ENCODE measurements at places on chromosomes 6 and 20. TPM values are rescaled to one million over a fixed set of nuclear protein-coding genes. Genes with fewer than 3 reads are reported as not detected.
A peak's percentile ranks its signal among the peaks of the same experiment; 100 is the strongest.

DNA sequence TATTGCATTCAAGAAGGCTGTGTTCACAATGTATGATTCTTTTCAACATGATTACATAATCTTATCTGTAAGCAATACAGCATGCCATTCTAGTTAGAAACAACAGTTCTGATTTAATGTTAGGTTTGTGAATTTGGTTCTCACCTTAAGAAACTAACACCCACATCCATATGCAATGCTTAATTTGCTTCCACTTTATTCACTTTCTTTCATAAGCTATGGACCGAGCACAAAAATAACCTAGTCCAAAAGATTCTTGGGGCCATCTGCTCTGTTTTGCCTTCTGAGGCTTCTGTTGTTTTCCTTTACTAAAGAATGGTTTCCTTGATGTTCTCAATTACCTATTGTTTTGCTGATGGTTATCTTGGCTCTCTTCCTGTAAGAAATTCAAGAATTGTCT, 258.2 kb downstream of the EYS start:
- DNase-seq = no peak

- DNase-seq = no peak
These were observed 150.7 kb upstream of the PLCB4 start for GRCh38 chr20:8918145-8918544.

Gene EFCAB8
- total RNA-seq = not detected

Gene GTSF1L
- not detected for total RNA-seq

Gene ERGIC3
- 204 TPM for total RNA-seq

Gene ACTL10
- 1.1 TPM for total RNA-seq

DNA sequence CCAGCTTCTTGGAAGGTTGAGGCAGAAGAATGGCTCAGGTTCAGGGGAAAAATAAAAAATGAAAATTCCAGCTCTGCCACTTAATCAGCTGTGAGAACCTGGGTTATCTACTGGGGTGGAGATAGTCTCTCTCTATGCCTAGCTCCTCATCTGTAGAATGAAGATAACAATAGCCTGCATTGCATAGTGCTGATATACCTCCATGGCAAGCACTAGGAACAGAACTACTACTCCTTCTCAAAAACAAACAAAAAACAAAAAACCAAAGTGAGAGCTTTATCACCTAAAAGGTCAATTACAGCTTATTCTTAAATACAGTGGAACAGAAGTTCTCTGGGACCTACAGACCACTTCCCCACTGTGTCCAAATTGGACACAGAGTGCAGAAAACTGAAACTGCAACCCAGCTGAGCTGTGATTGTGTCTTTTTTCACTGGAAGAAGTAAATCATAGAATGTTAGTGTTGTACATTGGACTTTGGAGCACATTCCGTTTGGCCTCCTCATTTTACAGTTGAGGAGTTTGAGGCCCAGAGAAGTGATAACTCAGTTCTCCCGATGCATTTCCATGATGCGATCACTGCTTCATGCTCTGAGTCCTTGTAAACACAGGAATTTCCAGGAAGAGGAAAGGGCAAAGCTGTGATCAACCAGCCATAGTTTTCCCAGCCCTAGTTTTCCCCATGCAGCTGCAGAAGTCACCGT, 23.3 kb downstream of the MTFR2 start:
- DNase-seq = no peak

DNA sequence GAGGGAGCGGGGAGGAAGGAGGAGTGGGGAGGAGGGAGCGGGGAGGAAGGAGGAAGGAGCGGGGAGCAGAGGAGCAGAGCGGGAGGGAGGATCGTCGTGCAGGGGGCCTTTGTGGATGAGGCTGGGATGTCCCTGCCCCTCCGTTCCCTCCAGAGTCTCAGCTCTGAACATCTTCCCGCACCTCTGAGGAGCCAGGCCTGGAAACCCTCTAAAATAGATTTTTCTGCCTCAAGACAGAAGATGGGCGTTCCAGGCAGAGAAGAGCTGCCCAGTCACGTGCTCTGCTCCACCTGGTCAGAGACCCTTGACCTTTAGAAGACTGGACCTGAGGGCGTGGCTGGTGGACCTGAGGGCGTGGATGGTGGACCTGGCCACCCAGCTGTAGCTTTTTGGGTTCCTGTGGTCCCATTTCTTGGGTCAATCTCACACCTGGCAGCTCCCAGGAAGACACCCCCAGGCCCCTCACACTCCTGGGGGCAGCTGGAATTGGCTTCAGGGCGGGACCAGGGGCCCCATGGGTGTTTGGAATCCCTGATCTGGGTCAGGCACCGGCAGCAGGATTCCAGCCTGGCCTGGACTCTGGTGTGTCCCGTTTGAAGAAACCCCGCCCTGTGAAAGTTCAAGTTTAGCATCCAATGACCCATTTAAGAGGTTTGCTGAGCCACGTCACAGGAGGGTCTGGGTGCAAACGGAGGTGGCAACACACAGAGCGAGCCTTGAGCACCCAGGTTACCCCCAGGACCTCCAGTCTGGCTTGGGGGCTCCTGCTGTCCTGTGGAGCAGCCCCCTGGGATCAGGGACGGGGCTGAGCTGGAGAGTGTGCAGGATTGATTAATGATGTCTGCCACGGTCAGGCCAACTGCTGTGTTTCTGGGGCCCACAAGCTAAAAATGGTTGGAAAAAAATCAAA, 96.9 kb upstream of the BHLHE23 start:
- DNase-seq = no peak

Gene KIAA1586
- 116 TPM for total RNA-seq

GRCh38 chr6:143000811-143001210, 55.8 kb upstream of the HIVEP2 start:
- peak; percentile 13 for DNase-seq

DNA sequence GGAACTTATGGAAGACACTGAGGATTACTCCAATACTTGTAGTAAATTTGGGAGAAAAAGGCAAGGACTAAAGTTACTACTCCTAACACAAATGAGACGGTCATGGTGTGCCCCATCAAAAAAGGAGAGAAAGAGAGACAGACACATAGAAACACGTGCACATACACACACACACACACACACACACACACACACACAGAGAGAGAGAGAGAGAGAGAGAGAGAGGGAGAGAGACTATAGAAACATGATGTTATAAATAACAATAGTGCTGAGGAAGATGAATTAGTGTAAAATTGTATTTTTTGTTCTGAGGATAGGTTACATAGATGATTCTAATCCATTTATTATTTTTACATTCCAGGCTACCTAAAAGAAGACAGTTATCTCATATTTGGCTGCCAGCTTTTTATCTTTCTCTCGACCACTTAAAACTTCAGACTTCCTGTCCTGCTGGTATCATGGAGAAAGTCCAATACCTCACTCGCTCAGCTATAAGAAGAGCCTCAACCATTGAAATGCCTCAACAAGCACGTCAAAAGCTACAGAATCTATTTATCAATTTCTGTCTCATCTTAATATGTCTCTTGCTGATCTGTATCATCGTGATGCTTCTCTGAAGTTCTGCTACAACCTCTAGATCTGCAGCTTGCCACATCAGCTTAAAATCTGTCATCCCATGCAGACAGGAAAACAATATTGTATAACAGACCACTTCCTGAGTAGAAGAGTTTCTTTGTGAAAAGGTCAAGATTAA, 10.5 kb downstream of the PLN start:
- DNase-seq = no peak

- no peak for DNase-seq
These were observed 114.1 kb downstream of the ERMARD start for GRCh38 chr6:169865346-169866139.

Gene SLCO4A1
- total RNA-seq = 1.6 TPM

- no peak for DNase-seq
These were observed 14.5 kb downstream of the ADISSP start for GRCh38 chr20:3753098-3753497.

Gene AFDN
- total RNA-seq = 237 TPM

Gene GRIK2
- total RNA-seq = 82.7 TPM

DNA sequence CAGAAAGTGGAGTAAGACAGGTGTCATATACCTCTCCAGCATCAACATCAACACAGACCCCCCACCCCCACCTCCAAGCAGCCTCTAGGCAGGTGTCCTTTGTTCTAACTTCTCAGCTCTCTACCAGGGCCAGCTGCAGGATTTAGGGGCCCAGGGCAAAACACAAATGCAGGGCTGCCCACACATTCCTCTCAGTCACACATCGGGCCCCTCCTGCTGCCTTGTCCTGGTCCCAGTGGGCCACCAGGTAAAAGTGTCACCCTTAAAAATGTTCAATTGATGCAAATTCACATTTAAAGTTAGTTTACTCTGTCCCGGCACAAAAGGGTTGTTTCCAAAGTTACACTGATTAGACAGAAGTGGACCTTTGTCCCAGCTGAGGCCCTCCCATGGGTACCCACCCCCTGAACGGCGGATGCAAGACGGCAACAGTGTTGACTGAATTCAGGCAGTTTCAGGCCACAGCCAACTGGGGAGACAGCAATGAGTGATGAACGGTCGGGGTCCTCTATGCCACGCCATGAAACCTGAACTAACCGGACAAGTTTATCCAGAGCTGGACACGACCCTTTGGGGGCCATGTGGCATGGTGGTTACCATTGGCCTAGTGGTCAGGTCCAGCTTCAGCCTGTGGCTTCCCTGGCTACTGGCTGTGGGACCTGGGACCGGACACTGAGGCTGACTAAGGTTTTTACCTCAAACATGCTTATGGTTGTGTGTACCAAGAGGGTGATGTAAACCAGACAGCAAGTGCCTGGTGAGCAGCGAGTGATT, 52.2 kb upstream of the UNC93A start:
- DNase-seq = no peak

Gene KCNK5
- total RNA-seq = 0.16 TPM

GRCh38 chr6:163226836-163227485, 187.6 kb upstream of the QKI start:
- DNase-seq = no peak

DNA sequence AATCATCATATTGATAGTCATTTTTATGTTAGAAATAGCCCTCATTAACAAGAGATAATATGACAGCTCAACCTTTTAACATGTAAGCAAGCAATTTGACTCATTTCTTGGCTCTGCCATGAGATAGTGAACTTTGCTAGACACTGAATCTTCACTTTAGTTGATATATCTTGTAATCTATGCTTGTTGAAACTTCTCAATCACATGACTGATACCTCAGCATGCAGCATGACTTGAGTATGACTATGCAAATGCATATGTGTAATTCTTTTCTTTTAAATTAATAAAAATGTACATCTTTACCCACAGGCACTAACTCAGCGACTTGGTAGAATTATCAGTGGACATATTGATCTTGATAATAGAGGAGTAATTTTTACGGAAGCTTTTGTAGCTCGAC, 6.6 kb downstream of the UFL1 start:
- DNase-seq = no peak

DNA sequence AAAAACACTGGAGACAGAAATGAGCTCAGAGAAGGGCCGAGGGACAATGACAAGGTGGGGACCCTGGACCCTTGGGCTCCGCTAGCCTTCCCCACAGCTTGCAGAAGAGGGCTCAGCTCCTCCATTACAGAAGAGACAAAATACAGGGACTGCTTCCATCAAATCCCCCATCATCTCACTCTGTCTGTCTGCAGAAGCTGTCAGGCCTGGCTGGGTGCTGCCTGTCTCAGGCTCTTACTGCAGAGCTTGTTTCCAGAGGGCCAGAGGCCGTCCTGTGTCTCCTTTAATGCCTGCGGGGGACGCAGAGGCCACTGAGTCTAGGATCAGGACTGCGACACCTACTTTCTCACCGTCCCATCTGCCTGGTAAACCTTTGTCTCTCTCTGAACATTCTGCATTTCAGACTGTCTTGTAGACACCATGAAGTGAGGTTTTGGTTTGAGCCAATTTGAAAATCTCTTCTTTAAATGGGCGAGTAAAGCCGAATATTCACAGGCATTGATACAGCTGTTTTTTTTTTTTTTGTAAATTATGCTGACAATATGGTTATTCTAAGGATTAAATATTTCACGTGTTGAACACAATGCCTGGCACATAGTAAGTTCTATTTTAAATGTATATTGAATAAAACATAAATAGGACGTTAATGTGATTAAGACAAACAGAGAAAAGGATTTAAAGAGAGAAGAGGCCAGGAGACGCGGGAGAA, 28.3 kb downstream of the RNASET2 start:
- no peak for DNase-seq

DNA sequence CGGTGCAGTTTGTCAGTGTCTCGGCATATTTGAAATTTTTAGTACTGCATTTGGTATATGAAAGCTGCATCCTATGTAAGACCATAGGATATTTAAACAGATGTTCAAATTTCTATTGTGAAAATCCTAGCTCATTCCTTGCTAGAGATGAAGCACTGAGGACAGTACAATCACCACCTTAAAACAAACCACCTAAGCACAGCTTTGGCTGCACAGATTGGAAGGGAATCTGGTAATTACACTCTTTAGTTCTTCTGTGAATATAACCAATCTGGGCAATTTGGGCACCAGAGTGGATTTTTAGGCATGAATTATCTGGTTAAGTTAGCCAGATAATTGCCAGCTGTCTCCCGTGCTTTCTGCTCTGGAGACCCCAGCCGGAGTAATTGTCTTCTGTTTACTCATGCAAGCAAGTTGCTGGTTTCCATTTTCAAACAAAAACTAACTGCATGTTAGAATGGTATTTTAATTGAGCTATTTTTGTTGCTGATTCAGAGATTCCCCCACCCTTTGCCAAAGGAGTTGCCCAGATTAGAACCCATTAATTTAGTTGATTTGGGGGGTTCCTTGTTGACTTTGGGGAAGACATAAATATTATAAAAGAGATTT, 36.9 kb downstream of the E2F3 start:
- DNase-seq = no peak

DNA sequence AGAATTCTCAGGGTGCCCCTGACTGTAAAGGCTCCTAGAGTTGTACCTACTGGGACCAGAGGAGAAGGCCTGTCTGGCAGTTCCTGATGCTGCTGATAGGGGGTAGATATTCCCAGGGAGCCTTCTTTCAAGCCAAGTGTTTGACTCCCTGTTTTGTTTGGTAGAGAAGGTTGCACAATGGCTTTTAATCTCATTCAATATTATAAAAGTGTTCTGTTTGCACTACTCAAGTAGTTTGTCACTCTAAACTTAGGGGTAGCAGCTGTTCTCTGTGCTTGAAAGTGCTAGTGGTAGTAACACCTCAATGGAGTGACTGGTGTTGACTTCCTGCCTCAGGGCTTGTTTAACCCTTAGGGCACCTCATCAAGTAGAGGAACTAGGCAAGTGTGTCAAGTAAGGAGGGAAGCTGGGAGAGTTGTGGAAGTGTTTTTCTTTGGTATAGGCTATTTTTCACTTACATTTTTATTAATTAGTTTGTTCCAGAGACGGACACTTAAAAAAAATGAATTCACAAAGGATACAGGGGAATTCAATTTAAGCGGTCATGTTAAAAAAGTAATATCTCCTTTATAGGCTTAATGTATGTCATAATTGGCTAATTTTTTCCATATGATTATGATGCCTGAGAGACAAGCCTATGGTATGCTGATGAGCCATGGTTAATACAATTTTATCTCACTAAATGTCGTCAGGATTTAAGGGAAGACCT, 38.1 kb downstream of the BICRAL start:
- DNase-seq = no peak

DNA sequence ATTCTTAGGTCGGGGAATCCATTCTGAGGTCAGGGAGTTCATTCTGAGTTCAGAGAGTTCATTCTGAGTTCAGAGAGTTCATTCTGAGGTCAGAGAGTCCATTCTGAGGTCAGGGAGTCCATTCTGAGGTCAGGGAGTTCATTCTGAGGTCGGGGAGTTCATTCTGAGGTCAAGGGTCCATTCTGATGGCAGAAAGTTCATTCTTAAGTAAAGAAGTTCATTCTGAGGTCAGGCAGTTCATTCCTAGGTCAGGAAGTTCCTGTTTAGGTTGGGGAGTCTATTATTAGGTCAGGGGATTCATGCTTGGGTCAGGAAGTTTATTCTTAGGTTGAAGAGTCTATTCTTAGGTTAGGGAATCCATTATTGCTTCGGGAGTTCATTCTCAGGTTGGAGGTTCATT, 16.5 kb upstream of the NXT1 start:
- DNase-seq = no peak
